Activated T-helper 2 cell treated with anti-CD3 and anti-CD28 coated beads, Interferon-gamma antibody, Interleukin-2, Interleukin-4, amounts not matched to agents 10 μg/mL and 5 μg/mL and 100 μg/mL, durations not matched to agents 14 hours and 24 hours and 36 hours (primary cell): ENCODE measurements at places on chromosomes 12 and 14. TPM values are rescaled to one million over a fixed set of nuclear protein-coding genes. Genes with fewer than 3 reads are reported as not detected.

IKZF4 gene
- 34.8 and 35.5 TPM in 2 replicates for total RNA-seq

SIX1 gene
- total RNA-seq, result 0.30 and 0.48 TPM in 2 replicates

TPPP2 gene
- total RNA-seq, result not detected in 2 replicates

TGFB3 gene
- total RNA-seq, result 3.9 and 4.1 TPM in 2 replicates

HOXC6 gene
- not detected in 2 replicates for total RNA-seq

SSPN gene
- not detected in 2 replicates for total RNA-seq

ZNF605 gene
- total RNA-seq, result 7.3 and 8.2 TPM in 2 replicates
